Thoracic aorta (tissue), 2 donors: ENCODE measurements at places on chromosomes 2 and 18. TPM values are rescaled to one million over a fixed set of nuclear protein-coding genes. Genes with fewer than 3 reads are reported as not detected.

GRCh38 chr2:83342860-83343329, 1116.2 kb downstream of the SUCLG1 start:
- no peak for DNase-seq

DNA sequence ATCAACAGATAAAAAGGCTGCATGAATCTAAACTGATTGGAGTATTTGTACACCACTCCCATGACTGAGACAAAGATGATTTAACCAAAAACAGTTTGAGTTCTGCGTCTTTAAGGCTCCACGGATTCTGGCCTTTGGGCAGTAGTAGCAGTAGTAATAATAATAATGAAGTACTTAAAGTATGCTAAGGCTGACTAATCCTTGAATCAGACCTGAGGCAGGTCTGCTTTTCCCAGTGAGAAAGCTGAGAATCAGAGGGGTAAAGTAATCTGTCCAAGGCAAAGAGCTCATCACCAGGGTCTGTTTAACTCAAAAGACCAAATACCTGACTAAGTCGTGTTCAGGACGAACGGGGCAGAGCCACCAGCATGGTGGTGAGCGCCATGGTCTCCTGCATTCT, 61.4 kb downstream of the ID2 start:
- DNase-seq = no peak

- DNase-seq = no peak
Observed at GRCh38 chr18:55413474-55413873, 174.5 kb downstream of the TCF4 start.

DNA sequence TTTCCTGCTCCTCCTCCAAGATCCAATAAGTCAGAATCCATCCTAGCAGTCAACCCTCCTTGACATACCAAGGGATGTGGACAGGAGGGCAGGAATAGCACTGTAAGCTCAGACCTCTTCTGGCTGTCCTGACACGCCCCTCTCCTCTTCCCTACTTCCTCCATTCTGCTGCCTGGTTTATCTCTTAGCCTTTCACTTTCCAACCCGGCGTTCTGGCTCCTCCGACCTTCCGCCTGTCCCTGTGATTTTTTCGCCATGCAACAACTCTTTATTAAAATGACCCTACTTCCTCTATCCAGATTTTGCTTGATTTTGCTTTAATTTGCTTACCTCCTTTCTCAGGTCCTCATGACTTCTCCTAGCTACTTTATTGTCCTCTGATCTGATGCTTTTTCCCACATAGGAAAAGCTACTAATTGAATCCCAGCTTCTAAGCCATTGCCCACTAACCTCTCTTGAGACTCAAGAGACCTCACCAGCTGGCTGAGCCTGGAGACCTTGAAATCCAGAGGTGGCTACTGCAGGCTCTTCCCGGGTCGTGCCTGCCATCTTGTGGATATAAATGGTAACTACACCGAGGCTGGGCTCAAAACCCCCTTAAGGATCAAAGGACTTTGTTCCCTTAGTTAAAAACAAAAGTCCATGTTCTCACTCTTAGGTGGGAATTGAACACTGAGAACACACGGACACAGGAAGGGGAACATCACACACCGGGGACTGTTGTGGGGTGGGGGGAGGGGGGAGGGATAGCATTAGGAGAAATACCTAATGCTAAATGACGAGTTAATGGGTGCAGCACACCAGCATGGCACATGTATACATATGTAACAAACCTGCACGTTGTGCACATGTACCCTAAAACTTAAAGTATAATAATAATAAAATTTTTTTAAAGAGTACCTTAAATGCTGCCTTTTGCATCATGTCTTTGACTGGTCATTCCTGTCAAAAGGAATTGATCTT, 139.4 kb downstream of the AKAIN1 start:
- no peak for DNase-seq

GRCh38 chr18:36960038-36960437, 131.1 kb downstream of the KIAA1328 start:
- DNase-seq = no peak

DNA sequence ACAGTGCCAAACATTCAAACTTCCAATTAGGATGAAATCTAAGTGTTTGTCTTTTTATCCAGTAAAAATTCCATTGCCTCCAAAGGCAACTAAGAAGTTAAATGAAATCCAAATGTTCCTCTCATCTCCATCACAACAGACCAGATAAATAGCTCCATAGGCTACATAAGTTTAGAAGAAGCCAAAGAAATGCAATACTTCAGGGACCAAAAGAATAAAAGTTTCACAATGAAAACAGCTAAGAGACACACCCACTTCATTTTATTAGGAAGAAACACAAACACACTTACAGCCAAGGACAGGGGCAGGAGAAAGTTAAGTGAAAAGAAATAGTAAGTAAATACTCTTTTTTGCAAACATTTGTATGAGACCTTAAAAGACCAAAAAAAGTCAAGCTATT, 88.5 kb upstream of the CCDC150 start:
- no peak for DNase-seq

DNA sequence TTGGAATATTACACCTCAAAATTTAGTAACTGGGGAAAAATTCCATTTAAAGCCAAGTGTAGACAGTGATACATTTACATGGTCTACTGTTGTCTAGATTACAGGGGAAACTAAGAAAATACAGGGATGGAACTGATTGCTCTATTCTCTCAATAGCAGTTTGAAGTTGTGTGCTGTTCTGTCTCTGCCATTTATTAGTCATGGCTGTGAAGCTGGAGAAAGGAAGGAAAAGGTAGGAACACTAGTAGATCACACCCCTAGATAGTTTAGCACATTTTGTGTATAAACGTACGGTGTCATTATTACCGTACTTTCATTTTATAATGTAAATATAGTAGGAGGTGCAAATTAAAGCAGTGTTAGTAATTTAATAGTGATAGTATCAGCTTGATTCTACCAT, 170.5 kb downstream of the PHLPP1 start:
- no peak for DNase-seq

The ABCB11 gene
- not detected for total RNA-seq
